Right cardiac atrium (tissue), 5 donors: ENCODE measurements at places on chromosomes 7 and 10. TPM values are rescaled to one million over a fixed set of nuclear protein-coding genes. Genes with fewer than 3 reads are reported as not detected.

DNA sequence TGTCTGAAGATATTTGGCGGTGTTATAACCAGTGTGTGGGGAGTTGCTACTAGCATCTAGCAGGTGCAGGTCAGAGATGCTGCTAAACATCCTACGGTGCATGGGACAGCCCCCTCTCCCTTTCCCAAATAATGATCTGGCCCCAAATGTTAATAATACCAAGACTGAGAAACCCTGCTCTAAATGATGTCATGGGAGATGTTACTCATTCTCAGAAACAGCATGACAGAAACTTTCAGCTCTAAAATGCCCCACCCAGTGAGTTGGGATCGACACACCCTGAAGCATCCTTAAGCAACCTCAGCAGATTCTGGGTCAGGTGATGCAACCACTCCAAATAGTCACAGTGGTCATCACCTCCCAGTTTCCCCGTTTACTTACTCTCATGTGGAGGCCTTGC lies 108.8 kb upstream of the MPP7 start:
- no peak for DNase-seq

- DNase-seq: no peak
Measured at GRCh38 chr10:125479059-125479458, 203.9 kb downstream of the TEX36 start.

STEAP1 gene
- total RNA-seq: 1.5 TPM

TUBB8 gene
- total RNA-seq: not detected

SOSTDC1 gene
- total RNA-seq: 8.3 TPM

DLG5 gene
- 14.3 TPM for total RNA-seq
